ENCODE measurements at places on chromosomes 11 and 22.
A peak's percentile ranks its signal among the peaks of the same experiment; 100 is the strongest.

- no peak for DNase-seq
These were observed 10.2 kb downstream of the DKK3 start for GRCh38 chr11:11998091-11998781.

DNA sequence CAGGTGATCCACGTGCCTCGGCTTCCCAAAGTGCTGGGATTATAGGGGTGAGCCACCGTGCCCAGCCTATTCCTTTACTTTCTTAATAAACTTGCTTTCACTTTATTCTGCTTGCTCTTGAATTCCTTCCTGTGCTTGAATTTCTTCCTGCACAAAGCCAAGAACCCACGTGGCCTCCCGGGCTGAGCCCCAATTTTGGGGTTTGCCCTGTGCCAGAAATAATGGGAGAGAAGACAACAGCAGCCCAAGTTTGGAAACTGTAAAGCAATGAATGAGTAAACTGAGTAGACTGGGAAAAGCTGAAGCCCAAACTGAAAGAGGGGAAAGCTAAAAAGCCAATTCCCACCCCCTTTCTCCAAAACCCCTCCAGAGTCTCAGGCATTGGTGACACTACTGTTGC, 136.4 kb downstream of the NECTIN1 start:
- peak; percentile 87 for DNase-seq

DNA sequence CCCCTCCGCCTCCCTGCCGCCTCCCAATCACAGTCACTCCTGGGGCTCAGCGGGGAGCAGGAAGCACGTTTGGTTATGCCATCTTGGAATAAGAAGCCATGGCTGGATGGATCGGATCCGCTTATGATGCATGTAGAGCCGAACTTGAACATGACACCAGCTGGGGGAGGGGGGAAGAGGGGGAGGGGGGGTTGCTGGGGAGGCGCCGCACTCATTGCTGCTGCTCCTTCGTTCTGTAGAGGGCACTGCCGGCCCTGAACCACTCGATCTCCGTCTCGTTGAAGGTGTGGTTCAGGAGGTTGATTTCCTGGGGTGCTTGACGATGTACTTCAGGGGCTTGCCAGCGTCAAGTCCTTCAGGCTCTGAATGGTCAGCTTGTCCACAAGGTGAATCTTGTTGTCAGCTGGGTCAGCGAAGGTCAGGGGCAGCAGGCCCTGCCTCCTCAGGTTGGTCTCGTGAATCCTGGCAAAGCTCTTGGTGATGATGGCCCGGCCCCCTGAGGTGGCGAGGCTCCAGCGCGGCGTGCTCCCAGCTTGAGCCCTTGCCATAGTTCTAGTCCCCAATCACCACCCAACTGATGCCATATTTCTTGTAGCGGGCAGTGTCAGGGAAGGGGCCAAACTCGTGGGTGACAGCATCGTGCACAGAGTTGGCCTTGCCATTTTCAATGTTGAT, 476.9 kb upstream of the ISX start:
- no peak for DNase-seq

DNA sequence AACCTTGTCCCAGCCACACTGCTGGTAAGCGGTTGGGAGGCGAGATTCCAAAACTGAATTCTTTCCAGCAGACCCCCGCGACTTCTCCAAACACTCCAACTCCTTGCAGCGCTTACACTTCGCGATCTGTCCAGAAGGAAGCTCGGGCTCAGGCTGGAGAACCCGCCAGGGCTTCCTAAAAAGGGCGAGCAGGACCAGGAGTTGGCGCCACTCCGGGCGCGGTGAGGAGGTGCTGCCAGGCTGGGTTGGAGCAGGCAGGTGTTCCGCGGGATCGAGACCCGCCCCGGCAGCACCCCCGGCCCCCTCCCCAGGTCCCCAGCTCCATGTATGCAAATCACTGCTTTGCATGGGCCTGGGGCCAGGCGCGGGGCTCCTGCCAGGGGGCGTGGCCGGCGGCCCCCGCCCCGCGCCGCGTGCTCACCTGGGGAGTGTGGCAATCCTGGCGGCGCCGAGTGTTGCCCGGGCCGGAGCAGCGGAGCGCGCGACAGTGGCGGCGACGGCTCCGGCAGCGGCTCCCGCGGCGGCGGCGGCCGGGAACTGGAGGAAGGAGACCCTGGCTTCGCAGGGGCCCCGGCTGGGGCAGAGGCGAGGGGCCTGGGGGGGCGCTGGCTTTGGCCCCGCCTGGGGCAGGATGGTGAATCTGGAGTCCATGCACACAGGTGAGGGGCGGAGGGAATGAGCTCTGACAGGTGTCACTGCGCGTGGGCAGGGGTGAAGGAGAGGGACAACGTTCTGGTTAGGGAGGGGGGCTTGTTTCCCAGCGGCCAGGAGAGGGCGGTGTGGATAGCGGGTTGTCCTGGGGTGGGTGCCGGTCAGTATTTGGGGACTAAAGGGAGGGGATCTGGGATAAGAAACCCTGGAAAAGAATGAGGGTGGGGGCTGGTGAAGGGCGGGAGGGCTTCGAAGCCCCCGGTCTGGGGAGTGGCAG, at the start of gene POU2F3:
Gene POU2F3, plus strand, starts transcription at position 428 of the 928 bp plus-strand sequence. Its CDS starts 204 bp downstream, at position 632.
- DNase-seq, result no peak

GRCh38 chr11:10629411-10630002, 61.0 kb upstream of the LYVE1 start:
- no peak for DNase-seq

GRCh38 chr11:78257654-78258053, 68.9 kb downstream of the USP35 start:
- DNase-seq, result no peak

- DNase-seq, result peak; percentile 16
These were observed 101.3 kb upstream of the FGF3 start for GRCh38 chr11:69920345-69921127.

- no peak for DNase-seq
These were observed 3.1 kb downstream of the MOB2 start for GRCh38 chr11:1483445-1483961.

GRCh38 chr11:22657101-22657694, 9.2 kb upstream of the GAS2 start:
- DNase-seq, result no peak

GRCh38 chr11:62427630-62428233, 8.9 kb downstream of the SCGB1A1 start:
- DNase-seq, result no peak

DNA sequence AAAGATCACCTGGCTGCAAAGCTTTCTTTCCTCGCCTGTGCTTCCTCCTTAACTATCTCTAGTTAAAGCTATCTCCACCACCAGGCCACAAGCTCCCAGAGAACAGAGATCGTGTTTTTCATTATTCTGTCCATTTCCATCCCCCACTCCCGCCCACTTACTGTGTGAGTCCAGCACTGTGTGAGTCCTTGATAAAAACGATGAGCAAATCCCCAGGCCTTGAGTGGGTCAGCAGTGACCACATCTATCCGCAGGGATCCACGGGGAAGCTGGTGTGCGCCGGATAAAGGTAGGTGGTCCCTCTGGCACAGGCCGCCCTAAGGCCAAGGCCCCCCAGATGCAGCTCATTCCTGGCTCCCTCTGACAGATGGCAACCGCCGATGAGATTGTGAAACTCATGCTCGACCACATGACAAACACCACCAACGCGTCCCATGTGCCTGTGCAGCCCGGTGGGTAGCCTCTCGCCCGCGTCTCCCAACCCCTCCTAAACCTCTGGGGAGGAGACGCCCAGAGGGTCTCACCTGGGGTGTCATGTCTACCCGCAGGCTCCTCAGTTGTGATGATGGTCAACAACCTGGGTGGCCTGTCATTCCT, 9.3 kb downstream of the TKFC start:
- DNase-seq, result no peak

DNA sequence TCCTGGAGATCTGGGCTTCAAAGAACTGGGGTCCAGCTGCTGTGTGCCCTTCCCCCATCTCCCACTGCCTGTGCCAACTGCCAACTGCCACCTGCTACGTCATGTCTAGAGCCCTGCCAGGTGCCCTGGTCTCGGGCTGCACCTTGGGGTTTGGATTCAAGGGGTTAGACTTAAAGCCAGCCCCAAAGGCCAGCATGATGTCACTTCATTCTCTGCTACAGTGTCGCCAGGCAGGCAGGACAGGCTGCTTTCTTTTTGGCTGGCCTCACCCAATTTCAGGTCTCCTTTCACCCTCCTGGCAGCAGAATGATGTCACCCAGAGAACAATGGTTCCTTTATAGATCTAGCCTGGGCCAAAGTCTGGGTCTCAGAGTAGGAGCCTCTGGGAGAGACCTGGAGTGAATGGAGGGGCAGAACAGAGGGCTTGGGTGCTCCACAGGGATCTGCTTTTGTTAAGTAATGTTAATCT, 79.5 kb upstream of the CRYBB3 start:
- DNase-seq, result no peak

DNA sequence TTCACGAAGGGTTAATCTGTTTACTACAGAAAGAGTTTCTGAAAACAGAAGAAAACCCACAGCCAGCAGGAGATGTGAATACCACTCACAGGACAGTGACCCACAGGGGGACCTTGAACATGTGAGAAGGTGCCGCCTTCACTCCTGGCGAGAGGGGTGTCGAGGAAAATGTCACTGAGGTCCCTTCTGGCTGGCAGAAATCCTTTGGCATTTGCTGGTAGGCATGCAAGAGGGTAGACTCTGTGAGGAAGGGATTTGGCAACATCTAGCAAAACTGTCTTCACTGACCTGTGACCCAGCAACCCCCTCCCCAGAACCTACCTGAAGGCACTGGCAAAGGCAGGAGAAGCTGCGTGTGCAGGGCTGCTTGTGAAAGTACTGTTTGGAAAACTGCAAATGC, 8.6 kb downstream of the KCNQ1 start:
- DNase-seq, result no peak

DNA sequence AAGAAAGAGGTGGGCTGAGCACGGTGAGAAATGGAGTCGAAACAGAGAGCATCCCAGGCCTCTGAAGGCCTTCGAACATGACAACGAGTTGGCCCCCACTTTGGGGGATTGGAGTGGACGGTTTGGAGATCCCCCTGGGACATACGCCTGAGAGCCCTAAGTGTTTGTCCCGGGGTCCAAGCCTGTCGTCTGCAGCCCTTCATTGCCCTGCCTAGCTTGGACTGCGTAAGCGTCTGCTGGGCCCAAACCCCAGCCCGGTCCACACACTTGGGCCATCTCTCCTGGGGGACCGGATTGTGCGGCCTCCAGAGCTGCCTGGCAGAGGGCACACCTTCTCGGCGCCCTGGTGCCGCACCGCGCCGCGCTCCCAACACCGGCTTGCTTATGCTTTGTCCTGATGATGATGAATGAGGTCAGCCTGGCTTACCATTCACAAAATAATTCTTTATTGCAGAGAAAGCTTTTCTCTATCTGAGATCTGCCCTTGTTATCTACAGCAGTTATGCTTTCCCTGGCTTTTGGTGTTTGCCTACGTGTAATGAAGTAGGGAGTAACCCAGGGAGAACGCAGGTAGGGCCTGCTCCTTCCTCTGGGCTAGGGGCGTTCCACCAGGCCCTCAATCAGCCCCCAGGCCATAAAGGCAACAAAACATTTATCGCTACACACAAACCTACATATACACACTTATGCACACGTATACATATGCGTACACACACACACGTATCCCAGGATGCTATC, 85.9 kb upstream of the PPARA start:
- peak; percentile 5 for DNase-seq

DNA sequence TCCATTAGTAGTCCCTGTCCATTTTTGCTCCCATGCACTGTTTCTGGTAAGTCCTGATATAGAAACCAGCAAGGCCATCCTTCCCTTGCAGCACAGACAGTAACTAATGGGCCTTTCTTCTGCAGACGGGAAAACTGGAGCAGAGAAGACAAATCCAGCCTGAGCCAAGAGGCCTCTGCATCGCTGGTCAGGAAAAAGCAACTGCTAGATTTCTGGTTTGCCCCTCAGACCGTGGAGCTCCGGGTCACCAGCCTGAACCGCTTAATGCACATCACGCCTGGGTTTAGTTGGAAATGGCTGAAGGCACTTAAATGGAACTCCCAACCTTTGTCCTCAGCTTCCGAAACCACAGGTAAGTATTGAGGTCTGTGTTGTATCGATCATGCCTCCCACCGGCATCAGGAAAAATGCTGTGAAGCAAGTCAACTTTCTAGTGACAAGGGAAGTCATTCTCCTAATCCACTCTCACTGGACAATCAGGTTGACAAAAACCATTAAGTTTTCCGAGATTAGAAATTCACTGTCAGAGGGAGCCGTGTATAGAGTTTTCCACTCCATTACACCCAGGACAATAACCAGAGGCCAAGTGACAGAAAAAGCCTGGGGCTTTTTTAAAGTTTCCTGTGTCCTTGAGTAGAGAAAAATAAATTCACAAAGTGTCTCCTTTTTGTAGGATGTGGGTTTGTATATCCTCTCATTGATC, 14.8 kb upstream of the LMO2 start:
- DNase-seq, result no peak

DNA sequence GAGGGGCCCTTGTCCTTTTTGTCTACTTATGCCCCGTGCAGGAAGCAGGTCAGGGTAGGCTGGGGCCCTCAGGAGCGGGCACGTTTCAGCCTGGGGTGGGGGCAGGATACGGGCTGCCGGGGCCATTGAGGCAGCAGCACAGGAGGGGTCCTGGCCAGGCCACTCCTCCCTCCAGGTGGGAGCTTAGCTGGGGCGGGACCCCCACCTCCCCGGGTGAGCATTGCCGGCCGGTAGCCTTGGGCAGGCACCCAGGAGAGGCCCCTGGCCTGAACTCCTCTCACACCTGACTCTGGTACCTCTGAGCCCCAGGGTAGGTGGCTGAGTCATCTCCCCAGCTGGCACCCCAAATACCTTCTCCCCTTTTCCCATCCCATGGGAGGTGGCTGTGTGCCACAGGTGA, 5.0 kb upstream of the MUC6 start:
- DNase-seq, result peak; percentile 6

DNA sequence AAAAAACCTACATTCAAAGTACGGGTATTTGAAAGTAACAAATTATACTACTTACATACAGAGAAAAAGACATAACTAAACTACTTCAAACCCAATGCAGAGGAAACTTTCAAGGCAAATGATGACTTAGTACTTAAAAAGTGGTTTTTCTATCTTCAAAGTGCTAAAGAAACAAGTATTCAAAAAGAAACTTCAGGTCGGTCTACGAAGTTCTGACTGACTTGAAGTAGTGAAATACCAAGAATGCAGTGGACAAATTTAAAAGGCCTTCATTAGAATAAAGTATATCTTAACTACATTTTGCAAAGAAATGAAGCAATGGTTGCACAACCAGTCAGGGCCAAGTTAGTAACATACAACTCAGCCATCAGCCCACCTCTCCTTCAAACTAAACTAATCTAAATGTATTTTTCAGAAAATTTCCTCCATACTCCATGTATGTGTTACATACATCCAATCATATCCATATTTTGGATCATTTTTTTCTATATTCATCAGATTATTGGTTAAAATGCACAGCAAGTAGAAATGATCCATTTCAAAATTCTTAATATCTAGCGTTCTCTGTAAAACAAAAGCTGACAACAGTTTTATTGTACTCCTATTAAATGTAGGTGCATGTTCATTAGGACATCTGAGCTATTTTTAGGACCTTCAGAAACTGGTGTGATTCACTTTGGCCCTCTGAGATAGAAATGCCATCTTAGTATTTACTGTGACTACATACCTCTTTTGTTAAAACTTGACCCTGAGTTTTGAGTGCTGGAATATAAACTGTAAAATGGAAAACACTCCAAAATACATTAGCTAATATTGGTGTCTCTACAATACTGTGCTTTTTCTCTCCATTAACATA, 49.9 kb downstream of the BIRC2 start:
- no peak for DNase-seq

GRCh38 chr22:45304971-45305370, 4.8 kb upstream of the FAM118A start:
- DNase-seq, result no peak

- DNase-seq, result no peak
These were observed 71.4 kb upstream of the LINC01488 start for GRCh38 chr11:69409812-69410645.

GRCh38 chr11:33949252-33949913, 57.5 kb upstream of the LMO2 start:
- DNase-seq, result no peak

GRCh38 chr11:109490953-109491635, 69.1 kb downstream of the C11orf87 start:
- DNase-seq, result no peak

- DNase-seq, result no peak
These were observed 68.7 kb downstream of the PTPRJ start for GRCh38 chr11:48049036-48049435.
